Stimulated activated CD4-positive, alpha-beta T cell treated with anti-CD3 and anti-CD28 coated beads, Interleukin-4, amount 100 ng/mL, for 24 hours (primary cell): ENCODE measurements at places on chromosomes 16 and 17.

GRCh38 chr17:76682296-76682695, 28.5 kb downstream of the MXRA7 start:
- no peak for DNase-seq

DNA sequence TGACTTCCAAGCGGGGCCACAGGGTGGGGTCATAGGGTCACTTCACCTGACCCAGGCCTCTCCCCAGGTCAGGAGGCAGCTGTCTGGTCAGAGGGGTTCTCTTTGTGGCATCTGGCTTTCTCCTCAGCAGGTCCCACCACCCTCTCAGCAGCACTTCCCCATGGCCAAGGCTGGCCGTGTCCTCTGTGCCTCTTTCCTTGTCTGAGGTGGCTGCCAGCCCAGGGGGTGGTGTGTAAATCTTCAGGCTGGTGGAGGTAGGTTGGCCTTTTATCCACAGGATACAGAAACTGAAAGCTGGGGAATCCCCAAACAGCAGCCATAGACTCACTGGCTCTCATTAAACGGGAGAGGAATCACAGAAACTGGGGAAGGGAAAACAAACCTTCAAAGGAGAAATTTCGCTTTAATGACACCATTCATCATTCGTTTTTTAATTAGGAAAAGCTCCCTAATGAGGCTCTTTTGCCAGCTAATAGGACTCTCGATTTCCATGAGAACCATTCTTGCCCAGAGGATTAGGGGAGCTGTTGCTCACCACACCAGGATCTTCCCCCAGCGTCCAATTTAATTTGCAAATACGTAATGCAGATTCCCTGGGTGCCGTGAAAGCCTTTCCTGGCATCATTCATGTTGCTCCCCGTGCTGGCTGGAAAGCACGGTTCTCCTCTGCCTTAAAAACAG, 18.0 kb downstream of the C17orf75 start:
- DNase-seq, result peak; percentile 20

GRCh38 chr16:47019568-47019967, 46.1 kb upstream of the DNAJA2 start:
- DNase-seq, result no peak

GRCh38 chr17:11240841-11241610, at the start of gene SHISA6:
TSS of gene SHISA6 (plus strand) at chr17:11241213.
- no peak for DNase-seq

GRCh38 chr16:22634954-22635353, 124.3 kb downstream of the NPIPB5 start:
- no peak for DNase-seq

- no peak for DNase-seq
Observed at GRCh38 chr17:59406808-59407381, 75.4 kb downstream of the YPEL2 start.

GRCh38 chr16:73390936-73391335, 343.0 kb upstream of the ZFHX3 start:
- no peak for DNase-seq

- peak; percentile 62 for DNase-seq
Observed at GRCh38 chr17:3004150-3004801, 59.1 kb downstream of the OR1D5 start.

- peak; percentile 25 for DNase-seq
Observed at GRCh38 chr17:76540381-76541300, 797 bp downstream of the PRCD start.

DNA sequence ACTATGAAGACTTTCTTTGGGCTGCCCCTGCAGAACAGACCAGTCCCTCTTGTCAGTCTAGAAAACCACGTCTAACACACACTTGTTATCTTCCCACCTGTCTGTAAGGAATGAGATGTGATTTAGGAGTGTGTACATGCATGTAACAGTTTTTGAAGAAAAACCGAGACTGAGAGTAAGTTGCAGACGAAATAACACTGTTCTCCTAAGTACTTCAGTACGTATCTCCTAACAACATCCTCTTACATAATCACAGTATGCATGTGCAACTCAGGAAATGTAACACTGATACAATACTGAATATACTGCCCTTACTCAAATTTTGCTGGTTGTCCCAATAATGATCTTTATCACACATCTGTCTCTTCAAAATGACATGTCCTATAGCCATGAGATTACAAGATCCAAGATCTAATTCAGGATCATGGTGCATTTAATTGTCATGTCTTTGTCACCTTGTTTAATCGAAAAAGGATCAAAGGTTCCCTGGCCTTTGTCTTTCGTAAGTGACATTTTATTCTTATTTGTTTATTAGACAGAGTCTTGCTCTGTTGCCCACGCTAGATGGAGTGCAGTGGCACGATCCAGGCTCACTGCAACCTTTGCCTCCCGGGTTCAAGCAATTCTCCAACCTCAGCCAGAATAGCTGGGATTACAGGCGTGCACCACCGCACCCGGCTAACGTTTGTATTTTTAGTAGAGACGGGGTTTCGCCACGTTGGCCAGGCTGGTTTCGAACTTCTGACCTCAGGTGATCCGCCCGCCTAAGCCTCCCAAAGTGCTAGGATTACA, 25.6 kb downstream of the CREBBP start:
- DNase-seq, result no peak

DNA sequence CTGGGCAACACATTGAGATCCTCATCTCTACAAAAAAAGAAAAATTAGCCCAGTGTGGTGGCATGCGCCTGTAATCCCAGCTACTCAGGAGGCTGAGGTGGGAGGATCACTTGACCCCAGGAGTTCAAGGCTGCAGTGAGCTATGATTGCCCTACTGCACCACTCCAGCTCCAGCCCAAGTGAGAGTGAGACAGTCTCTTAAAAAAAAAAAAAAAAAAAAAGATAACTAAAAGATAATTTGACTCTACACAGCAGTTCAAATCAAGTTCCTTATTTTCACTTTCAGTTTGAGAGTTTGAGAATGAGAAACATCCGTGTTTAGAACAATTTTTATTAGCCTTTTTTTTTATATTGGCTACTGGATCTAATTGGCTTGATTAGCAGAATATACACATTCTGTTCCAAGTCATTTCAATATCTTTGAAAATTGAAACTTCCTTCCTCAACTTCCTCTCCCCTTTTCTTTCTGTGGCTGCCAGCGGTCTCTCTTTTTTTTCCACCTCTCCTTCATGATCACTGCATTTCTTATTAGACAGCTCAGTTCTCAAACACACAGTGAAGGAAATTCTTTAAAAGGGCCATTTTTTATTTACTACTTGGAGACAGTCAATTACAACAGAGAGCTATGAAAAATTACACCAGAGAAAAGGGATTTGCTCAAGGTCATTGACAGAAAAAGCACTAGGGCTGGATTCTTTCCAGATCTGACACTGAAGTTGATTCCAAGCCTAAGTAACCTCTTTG, 4.5 kb upstream of the ACSF2 start:
- DNase-seq, result no peak

GRCh38 chr16:3651461-3652372, 2.8 kb upstream of the DNASE1 start:
- no peak for DNase-seq

DNA sequence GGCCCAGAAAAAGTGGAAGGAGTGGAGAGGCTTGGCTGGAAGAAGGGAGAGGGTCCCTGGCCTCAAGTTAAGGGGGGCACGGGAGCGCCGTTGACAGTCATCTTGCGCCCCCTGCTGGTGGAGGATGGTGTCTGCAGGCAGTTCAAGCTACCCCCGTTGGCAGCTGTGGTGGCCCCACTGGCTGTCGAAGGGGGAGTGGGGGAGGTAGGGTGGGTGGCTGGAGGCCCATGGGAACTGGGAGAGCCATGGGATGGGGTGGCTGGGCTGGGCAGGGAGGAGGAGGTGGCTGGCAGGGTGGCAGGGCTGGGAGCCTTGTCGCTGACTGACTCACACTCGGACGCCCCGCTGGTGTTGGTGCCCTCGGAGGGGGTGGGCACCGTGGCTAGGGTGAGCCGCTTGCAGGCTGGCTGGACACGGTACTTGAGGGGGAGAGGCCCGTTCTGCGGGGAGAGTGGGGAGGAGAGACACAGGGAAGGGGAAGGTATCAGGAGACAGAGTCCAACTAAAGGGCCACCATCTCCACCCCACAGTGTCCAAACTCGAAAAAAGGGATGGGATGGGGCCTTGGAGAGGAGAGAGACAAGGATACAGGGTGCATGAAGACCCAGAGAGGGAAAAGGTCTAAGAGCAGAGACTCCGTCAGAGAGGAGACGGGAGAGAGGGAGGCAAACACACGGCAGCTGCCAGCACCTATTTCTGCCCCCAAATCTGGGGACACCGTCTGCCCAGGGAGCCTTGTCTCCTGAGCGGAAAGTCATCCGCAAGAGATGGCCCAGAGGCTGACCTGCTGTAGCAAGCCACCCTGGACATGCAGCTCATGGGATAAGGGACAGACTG, 5.2 kb downstream of the CISD3 start:
- peak; percentile 81 for DNase-seq

DNA sequence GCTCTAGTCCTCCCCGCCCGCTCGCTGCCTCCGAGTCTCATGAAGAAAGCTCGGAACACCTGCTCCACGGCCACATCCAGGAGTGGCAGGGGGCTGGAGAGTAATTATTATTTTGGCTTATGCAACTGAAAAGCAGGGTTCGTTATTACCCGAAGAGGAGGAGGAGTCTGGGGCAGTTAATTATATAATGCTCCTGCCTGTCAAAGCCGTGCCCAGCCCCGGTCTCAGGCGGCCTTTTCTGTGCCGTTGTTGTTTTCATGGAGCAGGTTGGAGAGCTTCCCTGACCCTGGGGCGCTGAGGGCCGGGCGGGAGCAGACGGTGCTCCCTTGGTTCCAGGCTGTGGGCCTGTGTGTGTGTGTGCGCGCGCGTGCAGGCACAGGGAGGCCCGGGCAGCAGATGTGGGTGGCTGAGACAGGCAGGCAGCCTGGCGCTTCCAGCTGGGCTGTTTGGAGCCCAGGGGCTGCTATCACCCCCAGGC, 2.4 kb downstream of the JPH3 start:
- DNase-seq, result no peak

GRCh38 chr16:69073181-69073702, 32.2 kb upstream of the HAS3 start:
- DNase-seq, result no peak

DNA sequence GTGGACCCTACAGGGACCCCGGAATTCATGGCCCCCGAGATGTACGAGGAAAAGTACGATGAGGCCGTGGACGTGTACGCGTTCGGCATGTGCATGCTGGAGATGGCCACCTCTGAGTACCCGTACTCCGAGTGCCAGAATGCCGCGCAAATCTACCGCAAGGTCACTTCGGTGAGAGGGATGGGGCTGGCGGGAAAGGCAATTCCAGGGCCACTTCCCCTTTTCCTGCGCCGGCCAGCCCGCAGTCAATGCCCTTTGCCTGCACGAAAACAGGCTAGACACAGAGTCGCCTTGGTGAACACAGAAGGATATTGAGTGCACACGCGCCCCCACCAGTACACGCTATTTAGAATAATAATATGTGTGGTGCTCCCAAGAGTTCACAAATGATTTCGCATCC, 4.0 kb downstream of the WNK4 start:
- DNase-seq, result no peak

DNA sequence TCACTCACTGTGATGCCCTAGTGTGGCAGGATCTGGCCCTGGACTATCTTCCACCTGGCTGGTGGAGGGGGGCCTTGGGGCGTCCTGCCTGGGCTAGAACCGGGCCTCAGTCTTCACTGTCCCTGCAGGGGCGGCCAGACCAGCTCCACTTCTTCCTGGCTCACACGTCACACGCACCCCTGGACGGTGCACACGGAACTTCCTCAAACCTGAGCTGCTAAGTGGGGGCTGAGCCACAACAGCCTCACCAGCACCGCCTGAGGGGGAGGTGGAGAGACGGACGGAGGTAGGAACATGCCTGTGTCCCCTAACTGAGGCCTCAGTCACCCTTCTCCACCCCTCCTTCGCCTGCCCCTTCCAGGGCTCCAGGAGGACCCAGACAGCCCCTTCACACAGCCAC, 36.6 kb downstream of the TIMM22 start:
- DNase-seq, result no peak

DNA sequence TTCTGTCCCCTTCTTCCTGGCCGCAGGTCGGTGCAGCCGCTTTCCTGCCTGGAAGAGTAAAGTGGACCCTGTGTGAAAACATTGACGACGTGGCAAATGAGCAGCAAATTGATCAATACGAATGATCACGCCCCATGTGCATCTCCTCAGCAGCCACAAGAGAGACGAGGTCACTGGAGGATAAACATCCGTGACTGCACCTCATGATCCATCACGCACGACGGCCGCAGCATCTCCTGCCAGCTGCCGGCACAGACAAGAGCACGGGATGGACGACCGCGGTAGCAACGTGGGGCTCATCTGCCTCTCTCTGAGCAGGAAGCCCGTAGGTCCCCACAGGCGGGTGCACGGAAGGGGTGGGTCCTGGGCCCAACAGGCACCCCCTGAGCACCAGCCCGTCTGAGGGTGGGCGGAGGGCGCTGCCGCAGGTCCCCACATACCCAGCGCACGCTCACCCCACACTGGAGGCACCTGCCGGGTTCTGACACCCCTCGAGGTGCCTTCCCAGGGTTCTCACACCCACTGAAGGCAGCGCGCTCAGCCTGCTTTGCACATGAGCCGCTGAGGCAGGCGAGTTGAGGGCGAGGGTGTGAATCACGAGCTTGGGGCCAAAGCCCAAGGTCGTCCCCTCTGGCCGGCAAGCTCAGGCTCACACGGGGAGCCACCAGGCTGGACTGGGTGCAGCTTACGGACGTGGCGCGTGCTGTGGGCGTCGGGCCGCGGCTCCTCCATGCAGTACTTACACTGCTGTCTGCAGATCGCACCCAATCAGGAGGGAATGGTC, 12.3 kb upstream of the CDH15 start:
- no peak for DNase-seq

DNA sequence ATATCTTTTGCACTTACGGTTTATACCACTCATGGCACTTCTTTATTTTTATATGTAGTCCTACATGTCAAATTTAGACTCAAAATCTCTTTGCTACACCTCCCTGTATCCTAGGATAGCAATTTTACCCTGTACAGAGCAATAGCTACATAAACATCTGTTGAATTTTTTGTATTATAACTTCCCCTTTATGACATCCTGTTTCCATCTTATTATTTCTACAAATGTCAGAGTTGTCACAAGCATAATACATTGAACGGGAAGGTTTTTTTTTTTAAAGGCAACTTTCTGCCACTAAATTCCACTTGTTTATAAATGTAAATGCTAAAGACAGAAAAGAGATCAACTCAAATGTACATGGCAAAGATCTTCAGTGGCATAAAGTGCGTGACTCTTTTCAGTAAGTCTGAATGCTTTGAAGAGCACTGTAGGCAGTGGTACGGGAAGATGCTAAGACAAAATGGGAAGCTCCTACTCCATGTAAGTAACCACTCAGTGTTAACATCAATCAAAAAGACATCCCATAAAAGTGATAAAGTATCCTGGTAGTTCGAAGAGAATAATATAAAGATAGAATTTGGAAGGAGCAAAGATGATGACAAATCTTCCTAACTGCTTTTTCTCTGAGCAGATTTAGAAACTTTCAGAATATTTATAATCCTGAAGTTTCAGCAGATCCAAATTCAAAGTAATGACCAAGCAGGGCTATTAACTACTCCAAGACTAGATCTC, 26.8 kb downstream of the GNA13 start:
- DNase-seq, result no peak

GRCh38 chr17:54237911-54238515, 415.3 kb downstream of the KIF2B start:
- no peak for DNase-seq

GRCh38 chr16:27193300-27193990, 9.9 kb upstream of the KDM8 start:
- no peak for DNase-seq

GRCh38 chr17:54899721-54900456, 763 bp upstream of the TOM1L1 start:
- no peak for DNase-seq

GRCh38 chr17:51180486-51180885, 14.3 kb downstream of the NME2 start:
- no peak for DNase-seq
